Inflammatory macrophage treated with lipopolysaccharide for 4 hours (primary cell): ENCODE measurements at places on chromosomes 7 and 10.

DNA sequence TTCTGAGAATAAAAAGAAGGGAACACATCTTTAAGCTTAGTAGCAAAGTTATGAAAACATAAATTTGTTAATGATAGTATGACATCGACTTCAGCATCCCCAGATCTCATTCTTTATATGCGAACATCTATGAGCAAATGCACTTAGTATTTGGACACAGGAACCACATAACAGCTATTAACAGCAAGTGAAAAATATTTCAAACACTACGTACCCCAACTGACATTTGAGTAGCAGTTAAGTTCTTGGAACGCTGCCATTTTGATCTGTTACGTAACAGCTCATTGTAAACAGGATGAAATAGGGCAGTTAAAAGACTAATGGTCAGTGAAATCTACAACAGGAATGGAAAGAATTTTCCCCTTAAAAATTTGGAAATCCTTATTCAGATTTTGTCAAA lies 428.9 kb downstream of the TNS3 start:
- DNase-seq = peak; percentile 6

DNA sequence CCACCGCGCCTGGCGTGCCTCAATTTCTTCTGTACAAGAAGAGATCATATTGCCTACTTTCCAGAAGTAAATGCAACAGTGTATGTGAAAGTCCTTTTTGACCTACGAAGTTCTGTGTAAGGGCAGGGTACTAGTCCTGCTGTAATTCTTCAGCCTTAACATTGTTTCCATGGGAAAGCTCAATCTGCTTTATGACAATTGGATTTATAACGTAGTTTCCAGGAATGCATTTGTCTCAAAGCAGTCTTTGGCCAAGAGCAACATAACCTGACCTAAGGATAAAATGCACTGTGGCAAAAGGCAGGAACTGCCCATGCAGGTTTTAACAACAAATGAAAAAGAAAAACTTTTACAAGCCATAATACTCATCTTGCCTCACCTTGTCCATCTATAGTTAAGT lies 108.1 kb upstream of the PODXL start:
- no peak for DNase-seq

DNA sequence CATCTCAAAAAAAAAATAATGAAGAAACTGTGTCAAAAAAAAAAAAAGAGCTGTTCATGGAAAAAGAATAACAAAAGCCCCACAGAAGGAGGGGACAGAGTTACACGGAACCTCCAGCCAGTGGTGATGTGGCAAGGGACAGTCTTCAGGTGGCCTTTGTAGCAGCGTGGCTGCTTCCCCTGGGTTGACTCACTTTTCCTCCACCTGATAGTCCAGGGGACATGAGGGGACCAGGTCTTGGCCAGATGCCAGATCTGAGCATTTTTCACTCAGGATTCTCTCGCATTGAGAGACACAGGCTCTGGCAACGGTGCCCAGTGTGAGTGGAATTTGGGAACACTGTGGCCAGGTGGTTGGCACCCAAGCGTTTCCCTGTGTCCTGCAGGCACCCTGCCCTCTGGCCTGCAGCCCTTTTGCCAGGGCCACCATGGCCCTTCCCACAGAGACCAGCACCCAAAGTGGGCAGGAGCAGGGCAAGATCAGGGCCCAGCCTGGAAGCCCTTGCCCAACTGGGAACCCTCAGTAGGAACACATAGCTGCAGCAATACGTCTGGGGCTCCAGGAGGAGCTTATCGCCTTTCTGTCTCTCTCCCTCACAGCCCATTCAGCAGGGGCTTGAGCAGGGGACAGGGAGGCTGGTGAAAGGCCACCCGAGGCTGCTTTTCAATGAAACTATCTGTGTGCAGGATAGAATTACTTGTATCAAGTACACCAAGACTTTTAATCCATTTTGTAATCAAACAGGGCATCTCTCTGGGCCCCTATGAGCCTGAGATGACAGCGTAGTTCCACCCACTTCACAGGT lies 159.1 kb downstream of the UBE2H start:
- DNase-seq = no peak

DNA sequence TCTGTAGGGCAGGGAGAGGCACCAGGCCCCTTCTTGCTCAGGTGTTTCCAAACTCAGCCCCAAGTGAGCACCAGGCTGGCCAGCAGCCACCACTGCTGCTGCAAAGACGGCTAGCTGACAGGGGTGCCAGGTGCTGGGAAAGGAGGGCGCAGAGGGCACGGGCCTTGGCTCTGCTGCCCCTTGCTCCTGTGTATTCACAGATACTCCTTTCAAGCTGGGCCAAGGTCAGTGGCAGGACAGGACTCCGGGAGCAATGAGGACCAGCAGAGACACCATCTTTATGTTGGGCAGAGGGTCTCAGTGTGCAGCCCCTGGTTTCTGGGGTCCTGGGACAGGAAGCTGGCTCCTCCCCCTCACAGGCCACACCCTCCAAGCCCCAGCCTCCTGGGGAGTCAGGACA lies 110.1 kb downstream of the SMURF1 start:
- DNase-seq = no peak

- DNase-seq = no peak
These were observed 1.9 kb downstream of the ADCYAP1R1 start for GRCh38 chr7:31053986-31054385.

DNA sequence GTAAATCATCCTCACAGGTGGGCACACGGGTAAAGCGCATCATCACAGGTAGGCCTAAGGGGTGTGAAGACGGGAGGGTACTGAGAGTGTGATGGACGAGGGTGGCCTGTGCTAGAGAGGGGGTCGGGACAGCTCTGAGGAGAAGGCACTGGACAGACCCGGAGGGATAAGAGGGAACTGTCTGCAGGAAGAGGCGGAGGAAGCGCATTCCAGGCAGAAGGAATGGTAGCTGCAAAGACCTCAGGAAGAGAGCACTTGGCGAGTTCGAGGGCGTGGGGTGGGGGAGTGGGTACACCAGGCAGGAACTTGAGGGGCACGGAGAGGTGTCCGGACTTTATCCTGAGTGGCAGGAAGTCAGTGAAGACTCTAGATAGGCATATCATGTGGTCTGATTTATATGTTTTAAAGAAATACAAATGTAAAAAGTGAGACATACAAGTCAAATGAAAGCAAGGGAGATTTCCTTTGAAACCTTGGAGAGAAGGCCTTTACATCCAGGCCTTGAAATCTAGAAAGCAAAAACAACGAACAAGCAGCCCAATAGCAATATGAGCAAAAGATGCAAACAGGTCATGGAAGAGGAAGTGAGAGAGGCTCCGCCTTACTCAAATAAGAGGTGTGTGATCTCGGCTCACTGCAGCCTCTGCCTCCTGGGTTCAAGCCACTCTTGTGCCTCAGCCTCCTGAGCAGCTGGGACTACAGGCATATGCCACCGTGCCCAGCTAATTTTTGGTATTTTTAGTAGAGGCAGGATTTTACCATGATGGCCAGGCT lies 3.6 kb downstream of the LHPP start:
- peak; percentile 14 for DNase-seq

DNA sequence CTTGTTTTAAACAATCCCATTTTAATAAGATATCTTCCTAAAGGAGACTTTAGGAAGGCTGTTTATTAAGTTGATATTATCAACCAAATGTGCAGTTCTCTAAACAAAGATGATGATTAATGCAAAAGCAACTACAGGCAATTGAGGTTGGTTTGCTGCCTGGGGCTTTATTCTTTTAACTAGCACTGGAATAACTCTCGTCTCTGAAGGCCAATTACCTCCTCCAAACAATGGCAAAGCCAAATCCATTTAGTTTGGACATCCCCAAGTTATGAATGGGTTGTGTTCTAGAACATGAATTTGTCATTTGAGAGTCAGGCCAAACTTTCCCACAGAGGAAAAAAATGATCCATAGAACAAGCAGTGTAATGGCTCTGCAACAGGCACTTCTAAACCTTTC lies 114.1 kb downstream of the SLC16A9 start:
- no peak for DNase-seq

DNA sequence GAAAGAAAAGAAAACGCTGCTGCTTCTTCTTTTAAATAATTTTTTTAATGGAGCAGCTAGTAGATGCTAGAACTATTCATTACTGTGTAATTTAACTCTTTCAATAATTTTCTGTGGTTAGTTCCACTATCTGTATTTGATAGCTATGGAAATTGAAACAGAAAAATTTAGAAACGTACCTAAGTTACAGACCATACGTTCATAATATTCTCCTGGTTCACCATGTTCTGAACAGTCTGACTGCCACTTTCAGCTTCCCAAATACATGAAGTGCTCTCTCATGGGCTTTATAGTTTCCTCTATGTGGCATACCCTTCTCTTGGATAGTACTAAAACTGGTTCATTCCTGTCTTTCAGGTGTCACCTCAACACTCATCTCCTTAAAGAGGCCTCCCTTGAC lies 508.0 kb downstream of the MDFIC start:
- no peak for DNase-seq
